ENCODE measurements at places on chromosomes 16 and 17. TPM values are rescaled to one million over a fixed set of nuclear protein-coding genes. Genes with fewer than 3 reads are reported as not detected.

DNA sequence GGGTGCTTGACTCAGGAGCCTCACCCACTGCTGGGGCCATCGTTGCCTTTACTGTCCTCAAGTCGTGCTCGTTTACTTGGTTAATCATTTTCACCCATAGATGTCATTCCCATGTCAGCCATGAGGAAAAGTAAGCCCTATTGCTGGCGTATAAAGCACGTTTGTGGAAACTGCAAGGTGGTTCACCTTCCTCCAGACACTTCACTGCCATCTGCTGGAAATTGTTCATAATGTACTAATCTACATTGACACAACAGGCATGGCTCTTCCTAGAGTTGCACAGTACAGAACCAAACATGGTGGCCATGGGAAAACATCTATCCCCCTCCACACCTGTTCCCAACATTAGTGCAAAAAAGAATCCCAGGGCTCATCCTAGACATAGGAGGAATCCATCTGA lies 116.6 kb downstream of the ZNF18 start:
- no peak for DNase-seq

CSNK1D gene
- 58.5 TPM for total RNA-seq

EFCAB5 gene
- total RNA-seq = 0.26 TPM

- DNase-seq = no peak
These were observed 114.5 kb downstream of the BANP start for GRCh38 chr16:88065747-88066142.

GRCh38 chr17:46841561-46842379 lies 9.6 kb upstream of the WNT9B start:
- no peak for DNase-seq

GRCh38 chr17:55530064-55530463 lies 18.8 kb upstream of the SMIM36 start:
- no peak for DNase-seq

GRCh38 chr16:3198334-3199072 lies 10.5 kb downstream of the OR1F1 start:
- DNase-seq = no peak

DNA sequence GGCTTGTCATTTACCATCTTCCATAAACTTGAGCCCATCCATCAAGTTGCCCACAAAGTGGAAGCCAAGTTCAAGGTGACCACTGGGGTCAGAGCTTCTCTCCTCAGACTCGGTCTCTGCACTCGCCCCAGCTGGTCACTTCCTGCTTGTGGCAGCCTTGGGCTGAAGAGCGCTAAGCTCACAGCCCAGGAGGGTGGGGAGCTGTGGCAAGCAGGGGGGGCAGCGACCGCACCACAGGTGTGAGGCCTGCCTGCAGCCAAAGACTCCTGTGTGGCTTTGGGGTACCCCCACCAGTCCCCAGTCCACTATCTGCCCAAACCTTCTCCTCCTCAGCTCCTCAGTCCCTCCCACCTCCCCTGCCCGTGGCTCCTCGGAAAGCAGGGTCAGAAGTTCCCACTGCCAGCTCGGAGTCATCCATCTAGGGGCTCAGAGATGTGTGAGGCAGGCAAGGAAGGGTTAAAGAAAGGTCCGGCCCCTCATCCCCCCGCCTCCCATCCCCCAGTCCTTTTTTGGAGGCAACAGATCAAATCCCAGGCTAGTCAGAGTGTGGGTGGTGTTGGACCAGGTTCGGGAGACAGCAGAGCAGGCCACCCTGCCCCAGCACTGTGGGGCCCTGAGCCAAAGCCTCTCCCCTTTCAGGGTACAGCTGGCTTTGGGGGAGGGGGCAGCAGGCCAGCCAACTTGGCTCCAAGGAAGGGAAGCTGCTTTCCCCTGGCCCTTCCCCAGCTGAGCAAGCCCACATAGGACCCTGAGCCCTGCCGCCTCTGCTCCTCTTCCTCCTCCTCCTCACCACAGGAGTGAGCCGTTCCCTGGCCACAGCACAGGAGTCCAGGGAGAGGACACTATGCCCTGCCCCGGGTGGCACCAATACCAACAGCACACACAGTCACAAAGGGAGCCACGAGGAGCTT lies 3.2 kb downstream of the CSF3 start:
- no peak for DNase-seq

DNA sequence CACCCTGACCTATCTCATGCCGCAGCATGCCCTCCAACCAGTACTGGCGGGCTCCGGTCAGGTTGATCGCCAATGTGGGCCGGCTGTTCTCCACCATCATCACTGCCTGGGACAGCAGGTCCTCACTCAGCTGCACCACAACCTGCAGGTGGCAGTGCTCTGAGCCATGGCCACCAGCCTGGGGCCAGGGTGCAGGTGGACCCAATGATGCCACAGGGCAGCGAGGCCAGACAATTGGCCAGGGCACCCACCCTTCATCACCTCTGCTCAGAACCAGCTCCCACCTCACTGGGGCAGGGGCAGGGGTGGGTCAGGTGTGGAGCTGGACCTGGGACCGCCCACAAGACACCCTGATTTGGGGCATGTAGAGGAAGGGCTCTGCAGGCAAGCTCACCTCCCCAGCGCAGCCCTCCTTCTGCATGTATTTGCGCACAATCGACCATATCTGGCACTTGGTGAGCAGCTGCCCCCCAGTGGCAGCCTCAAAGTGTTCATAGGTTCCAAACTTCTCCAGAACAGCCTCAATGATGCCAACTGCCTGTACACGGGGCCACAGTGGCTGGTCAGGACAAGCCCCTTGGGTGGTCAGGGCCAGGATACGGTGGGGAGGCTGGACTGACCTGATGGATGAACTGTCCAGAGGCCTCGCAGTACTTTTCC lies 4.2 kb downstream of the MATCAP1 start:
- DNase-seq = no peak

SP6 gene
- 0.92 TPM for total RNA-seq

GRCh38 chr17:30212750-30213149 lies 22.7 kb downstream of the SLC6A4 start:
- DNase-seq = no peak

GRCh38 chr16:29698484-29699323 lies 19.7 kb downstream of the QPRT start:
- DNase-seq = no peak

PFN1 gene
- 651 TPM for total RNA-seq

TMC5 gene
- total RNA-seq = not detected

DNA sequence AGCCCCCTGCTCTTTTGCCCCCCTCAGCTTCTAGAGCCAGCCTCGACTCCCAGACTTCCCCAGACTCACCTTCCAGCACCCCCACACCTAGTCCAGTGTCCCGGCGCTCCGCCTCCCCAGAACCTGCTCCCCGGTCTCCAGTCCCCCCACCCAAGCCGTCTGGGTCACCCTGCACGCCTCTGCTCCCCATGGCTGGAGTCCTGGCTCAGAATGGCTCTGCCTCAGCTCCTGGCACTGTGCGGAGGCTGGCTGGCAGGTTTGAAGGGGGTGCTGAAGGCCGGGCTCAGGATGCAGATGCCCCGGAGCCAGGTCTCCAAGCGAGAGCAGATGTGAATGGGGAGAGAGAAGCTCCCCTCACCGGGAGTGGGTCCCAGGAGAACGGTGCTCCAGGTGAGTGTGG lies 2.2 kb downstream of the ARHGEF15 start:
- no peak for DNase-seq

PRSS36 gene
- total RNA-seq = 0.49 TPM

GRCh38 chr16:72198771-72199201 lies 26.8 kb upstream of the PMFBP1 start:
- DNase-seq = no peak
